ENCODE measurements at places on chromosomes 13 and 19.

GRCh38 chr13:47474839-47475238 is 526.2 kb downstream of the SUCLA2 start:
- no peak for DNase-seq

DNA sequence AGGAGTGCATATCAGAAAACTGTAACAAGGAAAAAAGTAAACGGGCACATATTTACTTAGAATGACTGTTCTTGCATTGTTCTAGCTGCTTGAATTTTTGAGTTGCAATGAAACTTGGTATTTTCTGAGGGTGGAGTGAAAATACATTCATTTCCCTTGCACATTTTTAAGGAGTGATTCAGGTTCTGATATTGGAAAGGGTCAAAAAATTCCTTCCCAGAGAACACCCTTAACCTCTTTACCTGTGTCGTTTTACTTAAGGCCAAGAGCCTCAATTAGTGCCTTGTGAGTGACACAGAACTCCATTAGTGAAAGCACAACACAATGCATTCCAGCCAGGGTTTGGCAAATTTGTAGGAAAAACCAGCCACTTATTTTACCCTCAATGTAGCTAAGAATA is 2.3 kb downstream of the ITGBL1 start:
- DNase-seq = peak; percentile 39

GRCh38 chr13:36925603-36926002 is 5.6 kb upstream of the SMAD9 start:
- no peak for DNase-seq

- no peak for DNase-seq
Observed at GRCh38 chr19:7866399-7867091, 7.6 kb downstream of the PRR36 start.

GRCh38 chr13:28049215-28049614 is 51.2 kb downstream of the FLT3 start:
- DNase-seq = no peak

DNA sequence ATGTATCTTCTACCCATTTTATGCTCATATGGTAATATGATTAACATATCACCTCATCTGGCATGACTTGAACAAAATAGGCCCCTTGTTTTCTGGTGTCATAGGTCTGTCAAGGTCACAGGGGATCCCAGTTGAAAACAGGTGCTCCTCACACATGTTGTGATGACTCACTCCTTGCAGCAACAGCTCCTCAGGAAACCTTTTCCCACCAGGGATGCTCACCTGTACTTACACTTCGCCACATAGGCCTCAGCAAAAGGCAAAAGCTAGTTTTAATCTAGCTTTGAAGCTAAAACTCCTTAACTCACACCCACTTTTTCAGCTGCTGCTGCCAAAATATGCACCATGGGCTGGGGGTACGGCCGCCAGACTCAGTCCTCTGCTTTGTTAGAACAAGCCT is 110.0 kb upstream of the SOX21 start:
- no peak for DNase-seq

DNA sequence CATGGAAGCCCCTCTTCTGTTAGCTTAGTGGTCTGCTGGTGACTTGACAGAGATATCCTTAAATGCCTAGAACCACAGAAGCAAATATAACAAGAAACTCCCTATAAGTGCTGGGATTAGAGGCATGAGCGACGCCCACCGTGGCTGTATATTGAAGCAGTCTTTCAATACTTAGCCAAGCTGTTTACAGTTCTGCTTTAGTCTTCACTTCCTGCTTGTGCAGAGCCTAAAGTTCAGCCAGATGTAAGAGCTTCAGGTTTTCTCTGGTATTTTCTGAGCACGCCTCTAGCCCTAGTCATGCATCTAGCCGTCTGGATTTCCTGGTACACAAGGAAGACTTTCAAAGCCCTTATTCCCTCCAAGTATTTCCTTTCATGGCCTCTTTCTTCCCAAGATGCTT is 28.5 kb downstream of the TRPM4 start:
- no peak for DNase-seq

- no peak for DNase-seq
Observed at GRCh38 chr13:51867062-51867461, 5.3 kb downstream of the CCDC70 start.

DNA sequence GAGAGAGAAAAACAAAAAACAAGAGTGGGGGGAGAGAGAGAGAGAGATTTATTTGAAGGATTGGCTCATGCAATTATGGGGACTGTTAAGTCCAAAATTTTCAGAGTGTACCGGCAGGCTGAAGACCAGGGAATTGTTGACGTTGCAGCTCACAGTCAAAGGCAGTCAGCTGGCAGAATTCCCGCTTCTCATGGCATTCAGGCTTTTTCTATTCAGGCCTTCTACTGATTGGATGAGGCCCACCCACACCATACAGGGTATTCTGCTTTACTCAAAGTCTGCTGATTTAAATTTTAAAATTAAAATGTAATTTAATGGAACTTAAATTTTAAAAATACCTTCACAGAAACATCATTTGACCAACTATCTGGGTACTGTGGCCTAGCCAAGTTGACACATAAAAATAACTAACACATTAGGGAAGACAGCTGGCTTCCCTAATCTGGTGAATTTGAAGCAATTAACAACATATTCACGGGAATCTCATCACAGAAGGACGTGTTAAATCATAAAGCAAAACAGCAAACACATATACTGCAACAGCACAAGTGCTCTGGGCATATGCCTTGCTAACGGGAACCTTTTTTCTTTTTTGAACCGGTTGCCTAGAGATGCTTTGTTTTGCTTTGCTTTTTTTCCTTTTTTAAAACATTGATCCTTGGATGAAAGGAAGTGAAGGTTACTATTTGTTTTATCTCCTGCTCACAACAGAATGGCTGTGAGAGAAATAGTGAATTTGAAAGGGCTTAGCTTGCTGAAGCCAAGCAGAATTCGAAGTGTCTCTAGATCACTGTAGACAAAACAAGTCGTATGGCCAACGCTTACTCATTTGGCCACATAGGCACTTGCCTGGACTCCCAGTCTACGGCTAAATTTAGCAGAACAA is 505.1 kb downstream of the IRS2 start:
- no peak for DNase-seq

DNA sequence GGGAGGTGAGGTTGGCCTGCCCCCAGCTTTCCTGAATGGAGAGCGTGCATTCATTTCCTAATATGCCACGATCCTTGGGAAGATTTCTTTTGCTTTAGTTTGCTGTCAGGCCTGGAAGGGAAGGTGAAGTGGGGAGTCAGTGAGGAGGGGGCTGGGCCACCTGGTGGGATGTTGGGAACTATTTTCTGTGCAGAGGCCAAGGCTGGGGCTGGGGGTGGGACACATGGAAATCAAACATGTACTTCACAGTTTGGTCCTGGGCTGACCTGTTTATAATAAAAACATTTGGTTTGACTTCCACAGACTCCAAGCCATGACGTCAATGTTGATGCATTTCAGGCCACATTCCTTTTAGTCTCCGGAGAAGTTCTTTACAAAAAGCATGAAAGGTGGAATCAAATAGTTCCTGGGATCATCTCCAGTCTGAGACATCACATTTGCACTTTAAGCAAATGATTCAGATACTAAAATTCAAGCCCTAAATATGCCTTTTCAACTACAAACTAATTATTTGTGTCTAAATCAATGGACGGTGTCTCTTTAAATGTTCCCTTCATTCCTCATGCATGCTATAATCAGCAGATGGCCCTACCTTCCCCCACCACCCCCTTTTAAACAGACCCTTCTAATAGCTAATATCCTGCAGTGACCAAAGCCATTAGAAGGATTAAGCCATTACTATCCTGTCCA is 41.5 kb upstream of the MEDAG start:
- DNase-seq = peak; percentile 71

- DNase-seq = no peak
Observed at GRCh38 chr13:99378985-99379733, 72.0 kb upstream of the GPR183 start.

DNA sequence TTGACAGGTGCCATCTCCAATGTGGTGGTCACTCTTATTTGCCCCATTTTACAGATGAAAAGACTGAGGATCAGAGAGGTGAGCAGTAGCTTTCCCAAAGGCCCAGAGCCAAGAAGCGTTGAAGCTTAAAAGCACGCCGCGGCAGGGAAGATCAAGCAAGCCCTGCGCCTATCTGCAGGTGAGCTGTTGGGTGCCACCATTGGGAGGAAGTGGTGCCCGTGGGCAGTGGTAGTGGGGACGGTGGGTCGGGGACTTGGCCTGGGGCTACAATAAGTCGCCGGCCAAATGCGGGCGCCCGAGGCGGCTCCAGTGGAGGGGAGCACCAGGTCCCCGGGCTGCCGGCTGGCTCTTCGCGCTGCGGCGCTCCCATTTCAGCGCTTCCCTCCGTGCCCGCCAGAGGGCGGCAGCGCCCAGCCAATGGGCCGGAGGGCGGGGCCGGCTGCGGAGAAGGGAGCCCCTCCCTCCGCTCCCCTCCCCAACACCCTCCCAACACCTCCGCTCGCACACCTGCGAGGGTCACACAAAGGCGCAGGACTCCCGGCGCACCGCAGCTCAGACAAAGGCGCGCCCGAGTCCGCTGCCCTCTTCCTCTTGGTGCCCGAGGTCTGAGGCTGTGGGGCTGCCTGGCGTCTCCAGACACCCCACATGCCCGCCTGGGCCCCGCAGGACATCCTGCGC is 744 bp upstream of the POU2F2 start:
- DNase-seq = no peak

DNA sequence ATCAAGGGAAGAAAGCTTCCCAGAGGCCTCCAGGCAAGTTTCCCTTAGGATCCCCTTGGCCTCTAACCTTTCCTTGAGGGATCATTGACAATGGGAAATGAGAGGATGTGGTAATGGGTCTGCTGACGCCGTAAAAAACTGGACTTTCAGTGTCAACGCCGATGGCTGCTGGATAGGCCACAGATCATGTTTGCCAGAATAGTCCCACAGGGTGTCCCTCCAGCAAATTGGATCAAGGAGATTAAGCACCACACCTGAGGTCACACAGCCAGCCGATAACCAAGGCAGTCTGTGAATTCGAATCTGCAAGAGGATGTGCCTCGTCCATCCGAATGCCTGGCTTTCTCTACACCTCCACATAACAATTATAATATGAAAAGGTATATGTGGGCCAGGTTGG is 17.6 kb downstream of the BCAT2 start:
- DNase-seq = no peak

- DNase-seq = no peak
Observed at GRCh38 chr13:99506634-99507033, 5.4 kb downstream of the TM9SF2 start.

DNA sequence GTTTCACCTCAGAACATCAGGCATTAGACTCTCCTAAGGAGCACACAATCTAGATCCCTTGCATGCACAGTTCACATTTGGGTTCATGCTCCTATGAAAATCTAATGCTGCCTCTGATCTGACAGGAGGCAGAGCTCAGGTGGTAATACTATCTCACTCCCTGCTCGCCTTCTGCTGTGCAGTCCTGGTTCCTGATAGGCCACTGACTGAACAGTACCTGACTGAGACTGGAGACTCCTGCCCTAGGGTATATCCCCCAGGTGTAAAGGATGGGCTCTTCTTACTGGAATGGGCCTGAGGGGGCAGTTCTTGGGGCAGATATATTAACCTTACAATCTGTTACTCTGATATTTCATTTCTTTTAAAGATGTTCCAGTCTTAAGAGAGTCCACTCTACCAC is 6.3 kb downstream of the OBI1 start:
- DNase-seq = no peak

GRCh38 chr19:41441321-41441945 is 1.5 kb upstream of the ERICH4 start:
- DNase-seq = no peak

- DNase-seq = no peak
Observed at GRCh38 chr19:13069415-13070359, 33.0 kb downstream of the LYL1 start.

DNA sequence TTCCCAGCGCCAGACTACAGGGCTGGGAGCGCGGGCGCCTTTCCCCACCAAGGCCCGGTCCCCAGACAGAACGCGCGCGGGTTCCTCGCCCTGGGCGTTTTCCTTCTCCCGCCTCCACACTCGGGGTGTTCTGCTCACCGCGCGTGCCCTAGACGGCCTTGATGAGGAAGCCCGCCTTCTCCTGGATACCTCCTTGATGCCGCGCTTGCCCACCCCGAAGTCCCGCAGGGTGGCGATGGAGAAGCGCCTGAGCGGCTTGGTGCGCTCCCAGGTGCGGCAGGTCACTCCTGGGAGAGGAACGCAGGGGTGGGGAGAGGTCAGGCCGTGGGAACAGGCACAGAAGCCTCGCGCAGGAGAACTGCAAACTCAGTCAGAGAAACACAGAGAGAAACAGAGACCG is 34.8 kb downstream of the CYP2B6 start:
- DNase-seq = no peak
